ENCODE measurements at places on chromosomes 6 and 20.
A peak's percentile ranks its signal among the peaks of the same experiment; 100 is the strongest.

GRCh38 chr6:12354499-12354898 is 64.3 kb downstream of the EDN1 start:
- peak; percentile 70 for DNase-seq

- no peak for DNase-seq
These were observed 982 bp downstream of the DNAJC5 start for GRCh38 chr20:63895952-63896263.

GRCh38 chr20:963795-964194 is 38.3 kb downstream of the RSPO4 start:
- DNase-seq: no peak

DNA sequence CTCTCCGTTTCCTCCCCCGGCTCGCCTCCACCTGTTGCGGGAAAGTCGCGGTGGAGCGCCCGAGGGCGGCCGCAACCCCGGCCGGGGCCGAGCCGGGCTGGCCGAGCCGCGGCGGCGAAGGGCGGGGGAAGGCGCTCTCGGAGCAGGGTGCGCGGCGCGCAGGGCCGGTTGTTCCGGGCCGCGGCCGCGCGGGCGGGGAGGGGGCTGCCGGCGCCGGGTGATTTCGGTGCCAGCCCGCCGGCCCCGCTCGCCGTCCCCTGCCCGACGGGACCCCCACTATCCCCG is 235 bp downstream of the MAP7 start:
- DNase-seq: no peak

DNA sequence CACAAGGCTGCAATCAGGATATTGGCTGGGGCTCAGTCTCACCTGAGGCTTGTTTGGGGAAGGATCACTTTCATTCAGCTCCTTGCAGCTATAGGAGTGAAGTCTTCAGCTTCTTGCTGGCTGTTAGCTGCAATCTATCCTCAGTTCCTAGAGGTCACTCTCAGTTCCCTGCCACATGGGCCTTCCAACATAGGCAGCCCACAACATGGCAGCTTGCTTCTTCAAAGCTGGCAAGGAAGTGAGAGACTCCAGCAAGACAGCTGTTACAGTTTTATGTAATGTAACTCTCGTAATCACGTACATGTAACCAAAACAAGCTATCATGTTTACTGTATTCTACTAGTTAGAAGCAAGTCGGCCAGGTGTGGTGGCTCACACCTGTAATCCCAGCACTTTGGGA is 226.9 kb downstream of the CDC5L start:
- no peak for DNase-seq

- no peak for DNase-seq
These were observed 32.4 kb downstream of the PLEKHG1 start for GRCh38 chr6:150631984-150632642.

- DNase-seq: peak; percentile 48
These were observed 39.3 kb downstream of the DTNBP1 start for GRCh38 chr6:15623276-15624116.

DNA sequence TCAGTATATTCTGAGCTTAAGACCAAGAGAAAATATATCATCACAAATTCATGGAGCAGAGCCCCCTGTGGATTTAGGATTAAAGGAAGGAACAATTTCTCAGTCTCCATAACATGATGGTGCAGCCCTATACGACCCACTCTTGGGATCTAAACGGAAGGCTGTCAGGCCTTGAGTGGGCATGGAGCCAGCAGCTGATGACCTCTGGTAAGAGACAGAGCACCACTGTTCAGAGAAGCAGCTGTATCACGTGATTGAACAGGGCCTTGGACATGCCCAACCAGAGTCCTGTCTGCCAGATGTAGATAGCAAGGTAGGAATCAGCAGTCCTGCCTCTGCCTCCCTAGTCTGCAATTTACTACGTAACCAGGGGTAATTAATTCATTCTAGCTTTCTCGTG is 259.4 kb upstream of the POU3F2 start:
- no peak for DNase-seq

GRCh38 chr6:134925800-134926199 is 24.1 kb downstream of the ALDH8A1 start:
- peak; percentile 24 for DNase-seq
